ENCODE measurements at places on chromosomes 3 and 15. TPM values are rescaled to one million over a fixed set of nuclear protein-coding genes. Genes with fewer than 3 reads are reported as not detected.
A peak's percentile ranks its signal among the peaks of the same experiment; 100 is the strongest.

GOLGA6A gene
- total RNA-seq: not detected

GPR149 gene
- not detected for total RNA-seq

CFAP20DC gene
- total RNA-seq: not detected

ENTPD3 gene
- total RNA-seq: 0.38 TPM

SYNPR gene
- not detected for total RNA-seq

SNX4 gene
- total RNA-seq: 23.6 TPM

GRCh38 chr3:6287088-6287875 is 573.6 kb upstream of the GRM7 start:
- H3K4me1 ChIP-seq: no peaks in the 10 kb centered on the region
- H3K27ac ChIP-seq: no peak overlapping the region
- no peak for DNase-seq
- no peaks in the 10 kb centered on the region for H3K27me3 ChIP-seq

GRCh38 chr15:100651253-100651652 is 48.9 kb downstream of the ASB7 start:
- H3K36me3 ChIP-seq: peaks cover 2% of the 10 kb centered on the region
- no peak overlapping the region for H3K4me3 ChIP-seq
- H3K27me3 ChIP-seq: no peaks in the 10 kb centered on the region
- H3K4me1 ChIP-seq: no peaks in the 10 kb centered on the region
- DNase-seq: no peak

- H3K27ac ChIP-seq: peak overlapping the region; percentile 92
- no peaks in the 10 kb centered on the region for H3K36me3 ChIP-seq
Observed at GRCh38 chr15:91263632-91264531, 163.8 kb downstream of the SV2B start.

DNA sequence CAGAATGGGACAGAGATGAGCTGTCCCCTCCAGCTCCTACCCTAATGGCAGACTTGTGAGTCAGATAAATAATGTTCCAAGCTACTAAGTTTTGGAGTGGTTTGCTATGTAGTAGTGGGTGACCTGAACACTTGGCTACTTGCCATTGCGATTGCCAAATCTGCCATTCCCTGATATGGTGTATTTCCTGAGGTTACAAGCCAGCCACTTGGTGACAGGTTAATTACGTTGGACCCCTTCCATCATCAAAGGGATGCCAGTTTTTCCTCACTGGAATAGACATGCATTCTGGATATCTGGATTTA is 33.6 kb downstream of the MORF4L1 start:
- H3K27me3 ChIP-seq: no peaks in the 10 kb centered on the region
- H3K4me3 ChIP-seq: no peak overlapping the region
- H3K36me3 ChIP-seq: no peaks in the 10 kb centered on the region
- H3K27ac ChIP-seq: no peak overlapping the region
- peak; percentile 64 for DNase-seq

DNA sequence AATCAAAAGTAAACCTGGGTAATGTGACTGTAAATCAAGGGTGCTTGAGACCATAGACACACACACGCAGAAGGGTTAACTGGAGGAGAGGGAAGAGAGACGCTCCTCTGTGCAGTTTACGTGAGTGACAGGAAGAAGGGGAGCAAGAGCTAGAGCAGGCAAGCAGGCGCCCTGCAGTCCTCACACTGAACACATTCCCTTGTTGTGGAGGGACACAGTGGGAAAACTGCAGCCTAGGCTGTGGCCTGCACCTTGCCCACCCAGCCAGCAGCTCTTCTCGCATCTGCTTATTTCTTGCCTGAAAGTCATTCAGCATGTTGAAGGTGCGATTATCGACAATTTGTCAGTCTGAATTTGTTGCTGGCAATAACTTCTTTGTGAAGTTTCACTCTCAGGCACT is 24.2 kb downstream of the SOX2 start:
- H3K36me3 ChIP-seq: no peaks in the 10 kb centered on the region
- H3K27me3 ChIP-seq: peaks cover 5% of the 10 kb centered on the region
- H3K4me1 ChIP-seq: no peaks in the 10 kb centered on the region
- no peak overlapping the region for H3K27ac ChIP-seq
- no peak overlapping the region for H3K4me3 ChIP-seq
- no peak for DNase-seq

GRCh38 chr3:113952921-113953320 is 5.1 kb downstream of the ZDHHC23 start:
- no peak for DNase-seq
- H3K36me3 ChIP-seq: no peaks in the 10 kb centered on the region
- H3K27ac ChIP-seq: no peak overlapping the region
- H3K27me3 ChIP-seq: no peaks in the 10 kb centered on the region
- H3K4me1 ChIP-seq: peaks cover 5% of the 10 kb centered on the region

GRCh38 chr3:111846717-111847116 is 12.3 kb upstream of the PHLDB2 start:
- no peaks in the 10 kb centered on the region for H3K36me3 ChIP-seq
- no peaks in the 10 kb centered on the region for H3K4me1 ChIP-seq
- no peak overlapping the region for H3K4me3 ChIP-seq

DNA sequence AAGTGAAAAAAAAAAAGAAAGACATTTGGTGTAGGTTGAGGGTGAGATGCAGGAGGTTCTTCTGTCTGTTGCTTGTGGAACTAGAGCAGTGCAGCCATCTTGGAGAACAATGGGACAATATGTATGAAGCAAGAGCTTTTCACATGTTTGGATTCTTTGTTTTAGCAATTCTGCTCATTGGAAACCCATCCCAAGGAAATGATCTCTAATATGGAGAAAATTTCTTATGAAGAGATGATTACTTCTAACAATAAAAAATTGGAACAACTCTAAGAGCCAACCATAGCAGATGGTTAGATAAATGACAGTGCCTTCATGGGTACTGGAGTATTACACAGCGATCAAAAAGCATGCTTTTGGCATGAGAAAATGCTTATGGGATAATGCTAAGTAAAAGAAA is 56.3 kb downstream of the RASGRF1 start:
- no peaks in the 10 kb centered on the region for H3K4me1 ChIP-seq
- H3K27ac ChIP-seq: no peak overlapping the region
- H3K27me3 ChIP-seq: peaks cover 4% of the 10 kb centered on the region
- H3K36me3 ChIP-seq: no peaks in the 10 kb centered on the region
- no peak for DNase-seq

GRCh38 chr3:167113035-167113830 is 266.9 kb downstream of the ZBBX start:
- H3K27me3 ChIP-seq: no peaks in the 10 kb centered on the region
- DNase-seq: no peak
- H3K27ac ChIP-seq: no peak overlapping the region
- H3K36me3 ChIP-seq: no peaks in the 10 kb centered on the region
- no peaks in the 10 kb centered on the region for H3K4me1 ChIP-seq
- no peak overlapping the region for H3K4me3 ChIP-seq
